ENCODE measurements at places on chromosomes 4 and X.

- DNase-seq = no peak
Measured at GRCh38 chrX:98717970-98718369, 1692.1 kb downstream of the PCDH19 start.

DNA sequence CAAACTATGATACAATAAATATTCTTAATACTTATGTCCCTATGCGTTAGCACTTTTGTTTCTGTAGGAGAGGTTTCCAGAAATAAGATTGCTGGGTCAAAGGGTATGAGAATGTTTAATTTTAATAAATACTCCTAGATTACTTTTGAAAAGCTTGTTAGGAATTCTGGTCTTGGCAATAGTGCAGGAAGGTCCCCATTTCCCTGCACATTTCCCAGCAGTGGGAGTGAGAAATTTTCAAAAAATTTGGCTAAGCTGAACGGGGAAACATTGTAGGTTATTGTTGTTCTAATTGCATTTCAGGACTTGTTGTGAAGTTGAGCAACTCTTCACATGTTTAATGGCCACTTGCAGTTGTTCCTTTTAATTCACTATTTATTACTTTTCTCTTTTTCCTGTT is 27.1 kb downstream of the IGFBP7 start:
- no peak for DNase-seq

DNA sequence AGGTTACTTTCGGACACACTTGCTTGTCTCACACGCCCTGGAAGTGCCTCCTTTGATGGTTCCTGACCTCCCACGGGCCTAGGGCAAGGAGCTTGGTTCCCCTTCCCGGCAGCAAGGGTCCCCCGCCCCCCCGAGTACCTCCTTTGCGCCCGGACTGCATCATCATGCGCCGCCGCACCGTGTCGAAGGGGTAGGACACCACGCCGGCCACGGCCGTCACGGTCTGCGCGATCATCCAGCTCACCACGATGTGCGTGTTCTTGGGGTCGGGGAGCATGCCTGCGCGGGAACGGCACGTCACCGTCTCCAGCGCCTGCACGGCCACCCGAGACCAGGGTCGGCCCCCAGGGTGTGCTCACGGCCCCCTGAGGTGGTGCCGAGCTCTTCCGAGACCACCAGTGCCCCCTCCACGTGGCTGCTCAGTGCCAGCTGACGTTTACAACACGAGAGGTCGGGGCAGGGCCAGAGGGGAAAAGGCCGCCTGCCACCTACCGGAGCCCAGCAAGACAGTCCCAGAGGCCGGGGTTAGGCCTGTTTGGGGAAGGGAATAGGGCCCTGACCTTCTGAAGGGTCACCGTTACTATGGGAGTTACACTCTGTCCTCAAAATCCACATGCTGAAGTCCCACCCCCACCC is 4.7 kb downstream of the SLC25A6 start:
- DNase-seq = no peak

GRCh38 chr4:187995322-187996207 is at the start of gene ZFP42:
ZFP42 (plus strand) TSS chr4:187995771; CDS start chr4:188002808, 7,037 bp downstream.
- DNase-seq = no peak

DNA sequence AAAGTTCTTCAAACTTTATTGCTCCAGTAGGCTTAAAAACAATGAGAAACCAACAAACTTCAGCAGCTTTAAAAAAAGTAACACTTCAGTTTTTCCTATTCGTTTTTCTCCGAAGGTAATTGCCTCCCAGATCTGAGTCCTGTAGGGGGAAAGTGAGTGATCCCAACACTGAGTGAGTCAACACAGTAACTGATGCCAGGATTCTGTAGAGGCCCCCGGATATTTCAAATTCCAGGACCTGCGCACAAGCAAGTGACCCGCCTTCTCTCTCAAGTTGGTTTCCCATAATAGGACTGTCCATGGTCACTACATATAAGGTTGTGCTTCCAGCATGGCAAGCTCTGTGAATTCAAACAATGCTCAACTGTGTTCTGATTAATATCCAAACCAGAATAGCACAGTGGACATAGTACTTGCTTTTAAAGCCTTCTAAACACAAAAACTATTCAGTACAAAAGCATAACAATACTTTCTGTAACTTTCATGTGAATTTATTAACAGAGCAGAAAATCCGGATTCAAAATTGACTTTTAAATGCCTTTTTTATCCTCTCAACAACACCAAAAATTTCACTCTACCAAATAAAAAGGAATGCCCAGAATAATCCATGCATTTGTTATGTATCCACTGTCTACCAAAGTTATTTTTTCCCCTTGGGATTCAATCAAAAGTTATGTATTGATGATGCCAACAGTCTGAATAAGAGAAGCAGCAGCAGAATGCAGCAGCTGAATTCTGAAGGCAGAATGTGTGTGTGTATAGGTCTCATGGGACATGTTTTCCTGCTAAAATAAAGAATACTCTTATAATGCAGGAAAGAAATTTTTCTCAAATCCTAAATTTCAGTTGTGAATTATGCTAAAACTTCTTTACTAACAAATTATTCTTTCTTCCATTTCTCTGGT is at the start of gene DMD:
Gene DMD (minus strand): TSS at position 194 of the 905 bp plus-strand sequence. CDS start 237 bp downstream, outside the sequence.
- no peak for DNase-seq

DNA sequence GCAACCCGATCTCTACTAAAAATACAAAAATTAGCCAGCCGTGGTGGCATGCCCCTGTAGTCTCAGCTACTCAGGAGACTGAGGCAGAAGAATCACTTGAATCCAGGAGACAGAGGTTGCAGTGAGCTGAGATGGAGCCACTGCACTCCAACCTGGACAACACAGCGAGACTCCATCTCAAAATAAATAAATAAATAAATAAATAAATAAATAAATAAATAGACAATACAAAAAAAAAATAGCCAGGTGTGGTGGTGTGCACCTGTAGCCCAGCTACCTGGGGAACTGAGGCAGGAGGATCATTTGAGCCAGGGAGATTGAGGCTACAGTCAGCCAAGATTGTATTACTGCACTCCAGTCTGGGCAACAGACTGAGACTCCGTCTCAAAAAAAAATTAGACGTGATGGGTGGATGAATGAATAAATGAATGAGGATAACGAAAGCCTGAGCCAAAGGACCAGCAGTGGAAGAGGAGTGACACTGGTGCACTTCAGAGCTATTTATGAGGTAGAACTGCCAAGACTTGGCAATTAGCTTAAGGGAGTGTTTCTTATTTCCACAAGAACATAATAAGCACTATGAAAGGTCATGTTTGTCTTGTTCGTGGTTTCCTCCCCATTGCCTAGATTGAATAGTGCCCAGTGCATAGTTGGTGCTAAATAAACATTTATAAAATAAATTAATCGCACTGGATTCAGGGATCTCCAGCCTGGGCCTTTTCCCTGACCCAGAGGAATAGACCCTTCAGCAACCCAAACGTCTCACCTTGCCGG is 232.2 kb downstream of the IDS start:
- no peak for DNase-seq

GRCh38 chrX:1598021-1598875 is 6.8 kb downstream of the AKAP17A start:
- DNase-seq = no peak

DNA sequence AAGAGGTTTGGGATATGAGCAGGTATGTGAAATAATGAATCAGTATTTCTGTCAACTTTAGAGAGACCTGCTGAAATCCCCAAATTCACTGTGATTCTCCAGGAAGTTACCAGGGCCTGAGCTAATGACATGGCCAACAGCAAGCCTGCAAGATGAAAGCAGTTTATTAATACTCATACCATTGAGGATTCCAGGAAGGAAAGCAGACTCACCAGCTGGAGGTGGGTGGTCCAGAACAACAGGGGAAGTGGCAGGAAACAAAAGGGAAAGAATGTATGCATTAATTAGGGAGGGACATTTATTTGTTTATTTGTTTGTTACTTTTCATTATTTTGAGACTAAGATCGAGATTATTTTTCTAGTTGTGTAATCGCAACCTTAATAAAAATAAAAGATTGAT is 196.6 kb upstream of the AGA start:
- DNase-seq = no peak

GRCh38 chr4:66613591-66613990 is 931.7 kb downstream of the CENPC start:
- no peak for DNase-seq

- DNase-seq = no peak
Measured at GRCh38 chrX:120036704-120037103, 40.8 kb downstream of the RHOXF2B start.

DNA sequence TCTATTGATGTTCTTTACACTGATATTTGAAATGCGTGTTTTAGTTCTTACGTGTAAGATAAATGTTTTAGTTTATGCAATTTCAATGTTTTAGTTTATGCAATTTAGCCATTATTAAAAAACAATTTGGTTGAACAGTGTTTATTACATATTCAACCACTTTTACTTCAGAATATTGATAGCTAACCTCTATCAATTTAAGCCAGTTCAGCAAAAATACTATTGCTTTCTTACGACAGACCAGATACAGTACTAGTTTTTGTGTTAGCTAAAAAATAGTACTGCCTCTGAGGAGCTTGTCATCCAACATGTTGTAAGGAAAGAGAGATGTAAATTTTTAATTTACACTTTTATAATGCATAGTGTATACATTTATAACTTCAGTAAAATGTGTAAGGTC is 361.7 kb upstream of the FAT1 start:
- no peak for DNase-seq

DNA sequence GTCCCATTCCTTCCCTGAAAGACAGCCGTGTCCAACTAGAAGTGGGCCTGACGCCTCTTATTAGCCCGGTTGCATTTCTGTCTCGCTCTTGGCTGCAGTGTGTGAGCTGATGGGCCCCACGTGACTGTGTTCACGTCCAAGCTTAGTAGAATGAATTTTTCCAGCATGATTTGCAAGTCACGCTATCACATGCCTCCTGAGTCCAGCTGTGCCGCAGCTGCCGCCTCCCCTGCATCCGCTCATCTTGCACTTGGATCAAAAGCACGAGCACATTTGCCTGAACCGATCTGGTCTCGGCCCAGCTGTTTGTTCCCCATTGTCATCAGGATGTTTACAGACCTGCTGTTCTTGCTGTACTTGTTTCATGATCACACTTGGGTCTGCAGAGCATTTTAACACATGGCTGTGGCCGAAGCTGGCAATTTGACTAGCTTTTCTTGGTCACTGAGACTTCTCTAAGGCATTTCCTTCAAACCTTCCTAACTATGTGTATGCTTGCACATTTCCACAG is 126.5 kb downstream of the KIT start:
- DNase-seq = no peak

- DNase-seq = no peak
Measured at GRCh38 chr4:147110473-147111367, 165.1 kb upstream of the TTC29 start.

DNA sequence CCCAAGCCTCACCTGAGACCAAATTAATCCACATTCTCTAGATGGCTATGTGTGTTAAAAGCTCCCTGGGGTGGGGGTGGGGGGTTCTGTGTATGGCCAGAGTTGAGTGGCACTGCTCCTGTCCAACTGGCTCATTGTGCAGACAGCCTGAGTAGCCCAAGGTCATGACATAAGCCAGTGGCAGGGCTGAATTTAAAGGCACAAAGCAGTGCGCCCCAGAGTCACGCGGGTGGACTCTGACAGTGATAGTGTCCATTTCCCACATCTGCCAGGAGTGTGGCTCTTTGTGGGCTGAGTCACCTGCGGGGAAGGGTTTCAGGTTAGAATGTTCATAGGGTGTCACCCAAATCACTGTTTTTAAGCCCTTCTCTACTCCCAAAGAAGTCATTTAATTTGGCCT is 45.4 kb downstream of the SCD5 start:
- no peak for DNase-seq

GRCh38 chrX:54926978-54927377 is 6.4 kb downstream of the TRO start:
- DNase-seq = no peak

DNA sequence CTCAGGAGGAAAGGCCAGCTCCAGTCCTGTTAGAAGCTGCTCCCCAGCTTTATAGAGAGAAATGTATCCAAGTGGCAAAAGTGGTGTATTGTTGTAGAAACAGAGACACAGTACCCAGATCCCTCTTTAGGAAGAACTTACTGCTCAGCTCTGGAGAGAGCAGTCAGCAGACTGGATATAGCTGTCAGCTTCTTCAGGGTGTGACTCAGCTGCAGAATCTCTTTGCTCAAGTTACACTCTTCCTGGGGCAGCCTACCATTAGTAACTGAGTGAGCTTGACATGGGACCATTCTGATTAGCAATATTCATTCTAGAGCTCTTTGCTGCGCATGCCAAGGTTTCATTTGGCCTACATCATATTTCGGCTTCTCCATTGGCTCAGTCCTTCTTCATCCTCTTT is 40.5 kb downstream of the ATP1B4 start:
- no peak for DNase-seq

GRCh38 chr4:7513671-7514070 is 78.9 kb upstream of the PSAPL1 start:
- DNase-seq = no peak

DNA sequence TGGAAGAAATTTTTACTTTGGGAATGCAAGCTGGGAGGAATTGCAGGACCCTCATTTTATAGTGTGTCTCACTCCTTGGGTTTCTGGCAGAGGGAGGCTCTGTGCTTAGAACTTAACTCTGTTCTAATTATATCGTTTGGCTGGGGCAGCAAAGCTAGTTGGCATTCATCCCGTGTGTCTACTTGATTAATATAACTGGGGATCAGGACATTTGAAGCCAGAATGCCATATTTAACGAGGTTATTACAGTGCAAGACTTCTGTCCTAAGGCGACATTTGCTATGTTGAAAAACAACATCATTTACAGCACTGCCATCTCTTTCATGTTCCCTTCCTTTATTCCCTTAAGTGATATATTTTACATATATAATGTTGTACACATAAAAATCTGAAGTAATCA is 179.1 kb upstream of the TBC1D9 start:
- no peak for DNase-seq

DNA sequence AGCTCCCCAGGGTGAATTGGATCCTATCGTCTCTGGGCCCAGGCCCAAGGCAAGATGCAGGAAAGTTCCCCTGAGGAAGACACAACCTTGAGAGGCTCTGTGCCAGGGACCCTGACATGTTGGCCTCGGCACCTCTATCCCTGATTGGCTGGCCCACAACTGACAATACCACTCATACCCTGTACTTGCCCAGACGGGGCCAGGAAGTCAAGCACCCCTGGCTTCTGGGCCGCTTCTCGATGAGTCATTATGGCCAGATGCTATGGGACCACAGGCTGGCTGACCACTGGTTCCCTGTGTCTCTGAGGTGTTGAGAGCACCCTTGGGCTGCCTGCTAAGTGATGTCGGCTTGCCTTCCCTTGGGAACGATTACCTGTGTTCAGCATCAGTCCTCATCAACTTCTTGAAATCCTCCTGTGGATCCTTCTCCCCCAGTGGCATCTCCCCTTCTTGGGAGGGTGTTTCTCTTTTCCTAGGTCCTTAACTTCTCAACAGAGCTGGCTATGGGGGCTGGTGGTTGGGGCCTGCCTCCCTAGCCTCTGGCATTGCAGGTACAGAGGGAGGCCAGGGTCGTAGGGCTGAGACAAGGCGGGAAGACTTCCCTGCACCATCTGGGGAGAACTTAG is 54.5 kb upstream of the MAMLD1 start:
- DNase-seq = no peak

- DNase-seq = no peak
Measured at GRCh38 chr4:83993774-83994173, 457.9 kb downstream of the GPAT3 start.

- DNase-seq = no peak
Measured at GRCh38 chr4:177128306-177128705, 181.4 kb upstream of the NEIL3 start.
